Spleen (tissue), 13 donors: ENCODE measurements at places on chromosomes 3 and 15. TPM values are rescaled to one million over a fixed set of nuclear protein-coding genes. Genes with fewer than 3 reads are reported as not detected.

The MITF gene
- polyA plus RNA-seq = 1.2 TPM

The C2CD4A gene
- polyA plus RNA-seq = 0.06 TPM

The LMOD3 gene
- 0.10 TPM for polyA plus RNA-seq

The TMC3 gene
- not detected for polyA plus RNA-seq

The KCNH8 gene
- 0.96 TPM for polyA plus RNA-seq

The TYRO3 gene
- polyA plus RNA-seq = 2.6 TPM

The PP2D1 gene
- polyA plus RNA-seq = not detected

The KCNAB1 gene
- 0.59 TPM for polyA plus RNA-seq

The RASL12 gene
- polyA plus RNA-seq = 6.5 TPM

The MGLL gene
- polyA plus RNA-seq = 11.0 TPM
